ENCODE measurements at places on chromosomes 1 and 21.

DNA sequence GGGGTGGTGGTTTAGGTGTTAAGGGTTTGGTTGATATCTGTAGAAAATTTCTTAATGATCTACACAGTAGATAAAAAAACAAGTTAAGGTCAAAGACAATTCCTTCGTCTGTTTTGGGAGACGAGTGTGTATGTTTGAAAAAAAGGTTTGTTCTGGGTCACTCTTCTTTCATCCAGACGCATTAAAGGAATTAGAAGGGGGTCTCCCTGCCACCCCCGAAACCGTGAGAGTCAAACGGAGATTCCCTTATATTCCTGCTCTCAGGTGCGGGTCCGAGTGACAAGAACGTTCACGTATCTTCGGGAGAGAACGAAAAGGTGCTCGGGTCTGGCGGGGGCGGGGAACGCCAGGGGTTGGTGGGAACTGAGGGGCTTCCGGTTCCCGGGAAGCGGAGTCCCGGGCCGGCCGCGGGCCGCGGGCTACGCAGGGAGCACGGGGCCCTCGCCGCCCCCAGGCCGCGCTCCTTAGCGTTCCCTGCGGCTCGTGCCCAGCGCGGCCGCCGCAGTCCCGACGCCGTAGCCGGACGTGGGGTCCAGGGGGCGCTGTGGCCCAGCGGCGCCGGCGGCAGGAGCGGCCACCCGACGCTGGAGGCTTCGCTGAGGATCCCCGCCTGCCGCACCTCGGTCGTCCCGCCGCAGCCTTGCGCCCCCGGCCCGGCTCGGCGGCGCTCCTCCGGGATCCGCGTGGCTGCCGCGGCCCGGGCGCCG lies at the start of gene ZFYVE9:
Gene ZFYVE9, plus strand, starts transcription at position 577 of the 707 bp plus-strand sequence. CDS start 91,118 bp downstream, outside the sequence.
- DNase-seq, result peak; percentile 49

DNA sequence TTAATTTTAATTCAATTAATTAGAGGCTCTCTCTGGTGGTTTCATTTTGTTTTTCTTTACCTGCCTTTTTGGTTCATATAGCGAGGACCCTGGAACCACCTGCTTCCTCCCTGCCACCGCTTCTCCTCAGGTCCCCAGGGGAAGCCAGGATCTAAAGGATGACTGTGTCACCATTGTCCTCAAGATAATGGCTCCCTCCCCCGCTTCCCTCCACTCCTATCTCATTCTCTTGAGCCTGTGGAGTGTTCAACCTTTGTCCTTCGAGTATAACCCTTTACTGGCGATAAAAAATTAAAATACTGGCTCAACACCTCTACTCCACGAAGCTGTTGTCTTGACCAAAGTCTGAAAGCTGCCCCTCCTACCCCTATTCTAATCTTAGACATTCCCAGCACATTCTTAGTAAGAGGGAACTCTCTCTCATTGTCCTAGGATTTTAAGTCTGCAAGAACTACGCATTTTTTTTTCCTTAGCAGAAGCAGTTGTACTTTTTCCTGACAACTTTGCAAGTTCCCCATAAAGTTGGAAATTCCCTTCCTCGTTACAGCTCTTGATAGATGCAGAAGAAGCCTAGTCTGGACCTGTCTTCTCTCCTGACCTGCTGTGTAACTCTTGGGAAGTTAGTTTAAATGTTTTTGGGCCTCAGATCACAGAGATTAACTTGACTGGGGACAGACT lies 12.6 kb upstream of the MAPKAPK2 start:
- no peak for DNase-seq

GRCh38 chr1:229562686-229563085 lies 4.2 kb upstream of the ABCB10 start:
- DNase-seq, result no peak

- no peak for DNase-seq
Measured at GRCh38 chr1:198529414-198529813, 11.1 kb downstream of the ATP6V1G3 start.

- DNase-seq, result no peak
Measured at GRCh38 chr1:197637406-197637805, 137.9 kb downstream of the DENND1B start.

DNA sequence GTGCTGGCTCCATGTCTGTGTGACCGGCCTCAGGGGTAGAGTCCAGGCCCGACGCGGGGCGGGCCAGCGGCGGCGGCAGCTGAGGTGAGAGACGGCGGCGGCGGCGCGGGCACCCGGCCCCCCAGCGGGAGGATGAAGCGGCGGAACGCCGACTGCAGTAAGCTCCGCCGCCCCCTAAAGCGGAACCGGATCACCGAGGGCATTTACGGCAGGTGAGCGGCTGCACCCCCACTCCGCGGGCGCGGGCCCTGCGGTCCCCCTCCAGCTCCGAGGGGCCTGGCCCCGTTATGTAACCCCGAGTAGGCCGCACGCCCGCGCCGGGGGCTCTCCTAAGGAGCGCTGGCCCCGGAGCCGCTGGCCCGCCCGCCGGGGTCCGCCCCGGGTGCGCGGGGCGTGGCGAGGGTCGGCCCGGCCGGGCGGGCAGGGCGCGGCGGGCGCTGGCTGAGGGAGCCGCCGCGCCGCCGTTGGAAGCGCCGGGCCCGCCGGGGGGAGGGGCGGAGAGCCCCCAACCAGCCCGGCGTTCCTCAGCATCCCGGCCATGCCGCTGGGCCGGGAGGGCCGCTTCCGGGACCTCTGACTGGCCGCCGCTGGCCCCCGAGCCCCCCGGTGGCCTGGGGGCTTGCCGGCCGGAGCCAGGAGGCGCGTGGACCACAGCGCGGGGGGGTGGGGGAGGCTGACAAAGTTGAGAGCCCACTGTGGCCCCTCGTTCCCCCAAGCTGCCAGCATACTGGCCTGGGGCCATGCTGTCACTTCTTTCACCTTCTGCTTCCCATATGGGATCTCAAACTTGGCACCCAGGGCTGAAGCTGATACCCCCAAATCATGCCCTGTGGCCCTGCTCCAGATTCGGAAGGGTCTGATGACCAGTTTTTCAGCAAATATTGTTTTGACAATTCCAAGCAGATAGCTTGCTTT lies 527 bp downstream of the MACO1 start:
- peak; percentile 8 for DNase-seq

GRCh38 chr1:7278827-7279765 lies 492.0 kb upstream of the VAMP3 start:
- DNase-seq, result no peak

DNA sequence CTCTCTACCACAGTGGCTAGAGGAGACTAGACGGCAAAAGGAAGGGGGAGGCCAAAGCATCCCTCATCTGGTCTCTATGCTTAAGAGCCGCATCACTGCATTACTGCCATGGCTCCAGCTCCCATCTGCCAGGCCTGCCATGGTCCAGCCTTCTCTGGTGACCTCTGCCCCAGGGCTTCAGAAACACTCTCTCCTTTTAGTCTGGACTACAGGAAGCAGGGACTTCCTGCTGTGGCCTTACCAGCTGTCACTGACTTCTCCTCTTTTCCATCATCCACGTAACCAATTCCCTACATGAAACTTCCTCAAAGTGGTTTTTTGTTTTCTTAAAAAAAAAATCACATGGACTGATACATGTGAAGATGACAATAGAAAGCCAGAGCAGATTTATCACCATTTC lies 323.1 kb upstream of the NFIA start:
- DNase-seq, result no peak

GRCh38 chr1:12012560-12013316 lies 6.6 kb upstream of the MIIP start:
- no peak for DNase-seq

DNA sequence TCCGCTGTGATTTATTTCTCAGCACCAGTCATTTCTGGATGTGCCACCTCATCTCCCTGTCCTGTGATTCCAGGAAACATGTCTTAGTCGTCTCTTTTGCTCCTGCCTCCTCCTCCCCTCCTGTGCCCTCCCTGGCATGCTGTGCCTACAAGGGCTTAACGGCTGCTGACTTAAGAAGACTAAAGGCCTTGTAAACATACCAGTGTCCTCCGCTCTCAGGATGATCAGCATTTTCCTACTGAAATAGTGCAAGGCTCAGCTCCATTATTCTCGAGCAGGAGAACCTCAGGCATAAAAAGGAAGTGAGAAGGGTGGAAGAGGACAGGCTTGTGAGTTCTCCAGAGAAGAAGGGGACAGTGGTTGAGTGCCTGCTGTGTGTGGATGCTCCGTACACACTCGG lies 61.6 kb upstream of the RUNX3 start:
- no peak for DNase-seq

GRCh38 chr1:206538901-206539640 lies 31.7 kb downstream of the RASSF5 start:
- no peak for DNase-seq

DNA sequence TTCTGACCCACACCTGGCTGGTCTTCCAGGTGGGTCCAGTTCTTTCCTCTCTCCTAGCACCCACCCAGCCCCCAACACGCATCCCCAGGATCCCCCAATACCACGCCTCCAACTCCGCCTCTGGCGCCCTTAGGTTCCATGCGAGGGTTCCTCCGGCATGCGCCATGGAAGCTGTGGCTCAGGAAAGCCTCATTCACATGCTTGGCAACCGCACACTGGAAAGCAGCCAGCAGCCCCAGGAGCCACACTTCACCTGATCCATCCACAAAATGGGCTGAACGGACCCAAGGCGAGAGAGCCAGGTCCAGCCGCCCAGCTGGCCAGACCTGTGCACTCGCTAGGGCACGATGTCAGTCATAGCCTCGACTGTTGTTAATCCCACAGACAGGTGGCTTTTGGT lies 161.2 kb downstream of the PSMG1 start:
- no peak for DNase-seq

- DNase-seq, result no peak
Measured at GRCh38 chr1:90778486-90778885, 61.4 kb upstream of the BARHL2 start.

- no peak for DNase-seq
Measured at GRCh38 chr1:103448560-103448959, 76.9 kb upstream of the RNPC3 start.

DNA sequence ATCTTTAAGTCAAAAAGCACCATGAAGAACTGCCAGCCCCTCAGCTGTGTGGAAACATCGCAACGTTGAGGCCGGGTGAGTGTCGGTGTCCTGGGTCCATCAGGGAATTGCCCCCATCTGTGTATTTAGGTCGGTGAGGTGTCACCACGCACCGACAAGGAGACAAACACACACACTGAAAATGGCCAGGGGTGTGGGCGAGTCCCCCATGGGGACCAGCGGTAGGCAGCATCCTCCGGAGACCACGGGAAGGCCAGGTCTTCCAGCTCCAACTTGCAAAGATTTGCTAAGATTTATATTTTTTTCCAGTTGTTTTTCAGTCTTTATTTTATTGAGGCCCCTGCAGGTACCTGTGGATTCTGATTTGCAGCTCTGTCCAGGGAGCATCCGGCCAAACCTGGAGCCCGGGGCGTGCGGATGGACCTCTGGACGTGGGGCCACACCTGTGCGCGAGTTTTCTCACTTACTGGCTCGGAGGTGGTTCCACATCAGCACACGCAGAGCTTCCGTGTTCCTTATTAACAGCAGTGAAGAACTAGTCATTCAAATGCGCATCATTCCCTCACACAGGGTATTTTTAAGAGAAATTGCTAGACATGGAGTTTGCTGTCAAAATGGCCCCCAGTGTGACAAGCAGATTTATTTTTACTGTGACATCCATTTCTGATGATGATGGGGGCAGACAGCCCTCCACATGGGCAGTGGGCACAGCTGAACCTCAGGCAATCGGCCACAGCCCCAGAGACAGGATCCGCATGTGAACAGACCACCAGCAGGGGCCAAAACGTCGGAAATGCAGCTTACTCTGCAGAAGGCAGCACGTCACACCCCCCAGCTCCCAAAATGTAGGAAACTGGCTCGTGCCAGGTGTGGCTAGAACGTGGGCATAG lies 17.2 kb upstream of the SLC19A1 start:
- no peak for DNase-seq

DNA sequence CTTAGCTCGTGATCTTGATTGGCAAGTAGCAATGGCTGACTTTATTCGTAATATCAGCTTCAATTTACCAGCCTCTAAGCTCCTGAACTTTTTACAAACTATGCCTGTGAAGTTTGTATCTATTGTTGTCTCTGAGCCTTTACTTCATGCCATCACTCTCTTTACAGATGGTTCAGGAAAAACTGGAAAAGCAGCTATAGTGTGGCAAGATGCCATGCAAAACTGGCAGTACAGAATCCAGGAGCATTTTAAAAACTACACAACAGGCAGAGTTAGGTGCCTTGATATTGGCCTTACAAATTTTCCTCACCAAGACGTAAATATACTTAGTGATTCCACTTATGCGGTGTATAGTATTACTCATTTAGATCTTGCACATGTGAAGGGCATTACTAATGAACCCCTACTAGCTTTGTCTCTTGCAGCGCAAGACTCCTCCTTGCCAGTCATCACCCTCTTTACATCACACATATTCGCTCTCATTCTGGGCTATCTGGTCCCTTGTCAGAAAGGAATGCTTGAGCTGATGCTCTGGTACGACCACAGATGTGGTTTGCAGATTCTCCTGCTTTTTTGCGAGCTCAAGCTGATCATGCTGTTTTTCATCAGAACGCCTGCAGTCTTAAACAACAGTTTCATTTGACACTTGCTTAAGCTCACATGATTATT lies 36.3 kb downstream of the CLCA1 start:
- no peak for DNase-seq

- DNase-seq, result no peak
Measured at GRCh38 chr1:38138498-38139233, 92.1 kb upstream of the POU3F1 start.

GRCh38 chr1:111214074-111214801 lies 13.3 kb upstream of the CHI3L2 start:
- DNase-seq, result no peak

DNA sequence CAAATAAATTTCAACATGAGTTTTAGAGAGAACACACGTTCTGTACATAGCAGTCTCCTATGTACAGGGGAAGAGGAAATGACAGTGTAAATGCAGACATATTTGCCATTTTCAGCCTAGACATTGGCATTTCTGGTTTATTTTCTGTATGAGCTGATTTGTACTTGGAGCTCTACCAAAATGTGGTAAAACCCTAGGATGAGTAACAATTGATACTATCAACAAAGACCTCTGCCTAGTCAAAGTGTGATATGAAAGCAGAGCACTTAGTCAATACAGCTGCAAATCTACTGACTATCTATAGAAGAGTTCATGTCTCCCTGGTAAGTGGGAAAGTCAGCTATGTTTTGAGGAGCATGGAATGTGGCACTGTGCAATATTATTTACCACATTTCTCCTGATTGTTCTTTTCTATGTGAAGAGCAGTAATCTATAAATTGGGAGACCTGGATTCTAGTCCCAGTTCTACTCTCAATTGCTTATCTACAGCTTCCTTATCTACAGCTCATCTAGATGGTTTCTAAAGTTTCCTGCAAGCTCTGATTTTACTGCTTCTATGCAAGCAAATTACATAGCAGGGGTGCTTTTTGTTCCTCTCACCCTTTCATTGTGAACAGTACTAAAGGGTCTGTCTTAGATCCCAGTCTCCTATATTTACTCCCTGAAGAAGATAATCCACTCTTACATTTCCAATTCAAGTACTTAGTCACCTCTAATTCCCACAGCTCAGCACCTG lies 334.2 kb downstream of the NTNG1 start:
- DNase-seq, result no peak

All from stimulated activated CD4-positive, alpha-beta T cell treated with anti-CD3 and anti-CD28 coated beads, TNF-alpha, amount 100 ng/mL, for 48 hours (primary cell).